Activated CD4-positive, alpha-beta memory T cell treated with anti-CD3 and anti-CD28 coated beads for 36 hours (primary cell): ENCODE measurements at places on chromosomes 6 and 20. TPM values are rescaled to one million over a fixed set of nuclear protein-coding genes. Genes with fewer than 3 reads are reported as not detected.

Gene LTB
- total RNA-seq = 161 TPM

Gene C6orf15
- total RNA-seq = not detected

Gene STX11
- 16.6 TPM for total RNA-seq

Gene SRC
- 6.1 TPM for total RNA-seq

Gene MAP3K5
- 13.8 TPM for total RNA-seq

- no peaks in the 10 kb centered on the region for H3K36me3 ChIP-seq
- H3K4me3 ChIP-seq = peak overlapping the region; percentile 80
- H3K4me1 ChIP-seq = peaks cover 35% of the 10 kb centered on the region
- H3K27ac ChIP-seq = peak overlapping the region; percentile 66
Observed at GRCh38 chr20:17504898-17505635, 26.1 kb downstream of the BFSP1 start.

GRCh38 chr20:20217621-20218020 lies 150.3 kb upstream of the INSM1 start:
- DNase-seq = no peak
- H3K36me3 ChIP-seq = no peaks in the 10 kb centered on the region
- H3K27me3 ChIP-seq = peaks cover 20% of the 10 kb centered on the region

GRCh38 chr6:117837261-117837660 lies 69.8 kb upstream of the SLC35F1 start:
- no peaks in the 10 kb centered on the region for H3K4me1 ChIP-seq
- no peaks in the 10 kb centered on the region for H3K27me3 ChIP-seq
- H3K4me3 ChIP-seq = no peak overlapping the region

DNA sequence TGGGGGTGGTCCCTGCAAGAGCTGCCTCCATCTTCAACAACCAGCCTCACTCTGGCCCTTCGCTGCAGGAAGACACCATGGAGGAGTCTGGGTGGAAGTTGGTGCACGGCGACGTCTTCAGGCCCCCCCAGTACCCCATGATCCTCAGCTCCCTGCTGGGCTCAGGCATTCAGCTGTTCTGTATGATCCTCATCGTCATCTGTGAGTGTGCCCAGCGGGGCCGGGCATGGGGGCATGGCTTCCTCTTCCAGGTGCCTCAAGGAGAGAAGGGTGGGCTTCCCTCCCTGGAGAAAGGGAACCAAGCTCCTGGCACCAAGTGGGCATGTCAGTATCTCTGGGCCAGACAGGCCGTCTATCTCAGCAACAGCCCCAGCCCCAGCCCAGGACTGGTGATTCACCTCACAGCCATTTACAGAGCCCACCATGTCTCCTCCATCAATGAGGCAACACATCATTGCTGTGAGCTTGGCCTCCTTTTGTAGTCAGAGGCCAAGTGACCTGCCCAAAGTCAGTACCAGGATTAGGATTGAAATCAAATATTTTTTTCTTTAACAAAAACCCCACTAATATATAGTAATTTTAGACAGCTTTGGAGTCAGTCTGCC lies 40.2 kb downstream of the TM9SF4 start:
- H3K27me3 ChIP-seq = no peaks in the 10 kb centered on the region
- H3K4me1 ChIP-seq = no peaks in the 10 kb centered on the region
- DNase-seq = no peak

GRCh38 chr20:49700411-49701185 lies 13.1 kb downstream of the B4GALT5 start:
- H3K27me3 ChIP-seq = no peaks in the 10 kb centered on the region
- DNase-seq = no peak
- H3K4me3 ChIP-seq = no peak overlapping the region
- peaks cover 69% of the 10 kb centered on the region for H3K4me1 ChIP-seq
- peak overlapping the region; percentile 44 for H3K27ac ChIP-seq

GRCh38 chr6:13550656-13551055 lies 23.7 kb upstream of the SIRT5 start:
- H3K27me3 ChIP-seq = no peaks in the 10 kb centered on the region
- H3K27ac ChIP-seq = no peak overlapping the region
- no peak overlapping the region for H3K4me3 ChIP-seq
- no peak for DNase-seq

- H3K36me3 ChIP-seq = no peaks in the 10 kb centered on the region
- H3K4me1 ChIP-seq = peaks cover 5% of the 10 kb centered on the region
- H3K4me3 ChIP-seq = peak overlapping the region; percentile 51
- H3K27me3 ChIP-seq = peaks cover 38% of the 10 kb centered on the region
Observed at GRCh38 chr6:28606424-28607391, 81.0 kb downstream of the GPX5 start.

DNA sequence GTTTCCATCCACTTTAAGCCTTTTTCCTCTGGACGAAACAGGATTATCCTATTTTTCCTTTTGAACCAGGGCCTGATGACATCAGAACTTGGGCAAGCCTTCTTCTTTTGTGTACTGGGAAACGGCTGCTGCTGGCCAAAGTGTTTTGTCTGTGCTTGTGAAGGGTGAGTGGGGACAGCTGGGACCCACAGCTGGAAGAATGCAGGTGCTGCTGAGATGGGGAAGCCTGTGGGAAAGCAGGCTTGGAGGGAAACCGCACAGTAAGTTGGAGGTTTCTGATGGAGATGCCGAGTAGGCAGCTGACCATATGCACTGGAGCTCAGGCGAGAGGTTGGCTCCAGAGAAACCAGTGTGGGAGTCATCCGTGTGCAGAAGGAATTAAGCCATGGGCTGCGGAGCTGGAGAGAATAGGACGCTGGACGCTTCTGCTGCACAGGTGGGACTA lies 8.5 kb upstream of the PSMG4 start:
- H3K27ac ChIP-seq = no peak overlapping the region
- H3K36me3 ChIP-seq = no peaks in the 10 kb centered on the region
- no peak overlapping the region for H3K4me3 ChIP-seq
- H3K4me1 ChIP-seq = peaks cover 4% of the 10 kb centered on the region

- no peaks in the 10 kb centered on the region for H3K27me3 ChIP-seq
- H3K4me1 ChIP-seq = no peaks in the 10 kb centered on the region
- no peak overlapping the region for H3K27ac ChIP-seq
- H3K4me3 ChIP-seq = no peak overlapping the region
- no peaks in the 10 kb centered on the region for H3K36me3 ChIP-seq
Observed at GRCh38 chr6:33987531-33988021, 158.3 kb downstream of the GRM4 start.

DNA sequence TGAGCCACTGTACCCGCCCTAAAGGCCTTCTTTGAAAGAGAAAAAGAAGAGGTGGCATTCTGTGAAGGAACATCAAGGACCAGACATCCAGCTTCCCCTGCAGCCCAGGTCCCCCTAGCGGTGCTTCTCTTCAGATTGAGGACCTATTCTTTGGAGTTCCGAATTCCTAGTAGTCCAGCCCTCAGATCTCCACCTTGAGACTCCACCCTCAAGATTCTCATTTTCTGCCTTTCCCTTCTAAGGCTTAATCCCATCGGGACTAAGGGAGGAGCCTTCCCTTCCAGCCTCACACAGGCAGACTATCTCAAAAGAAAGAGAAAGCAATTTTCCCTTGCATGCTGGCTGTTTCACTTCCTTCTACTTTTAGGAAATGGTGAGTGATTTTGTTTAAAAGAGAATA lies 32.5 kb downstream of the MUC22 start:
- peaks cover 4% of the 10 kb centered on the region for H3K4me1 ChIP-seq
- no peak overlapping the region for H3K27ac ChIP-seq
- peak; percentile 34 for DNase-seq
- no peak overlapping the region for H3K4me3 ChIP-seq

DNA sequence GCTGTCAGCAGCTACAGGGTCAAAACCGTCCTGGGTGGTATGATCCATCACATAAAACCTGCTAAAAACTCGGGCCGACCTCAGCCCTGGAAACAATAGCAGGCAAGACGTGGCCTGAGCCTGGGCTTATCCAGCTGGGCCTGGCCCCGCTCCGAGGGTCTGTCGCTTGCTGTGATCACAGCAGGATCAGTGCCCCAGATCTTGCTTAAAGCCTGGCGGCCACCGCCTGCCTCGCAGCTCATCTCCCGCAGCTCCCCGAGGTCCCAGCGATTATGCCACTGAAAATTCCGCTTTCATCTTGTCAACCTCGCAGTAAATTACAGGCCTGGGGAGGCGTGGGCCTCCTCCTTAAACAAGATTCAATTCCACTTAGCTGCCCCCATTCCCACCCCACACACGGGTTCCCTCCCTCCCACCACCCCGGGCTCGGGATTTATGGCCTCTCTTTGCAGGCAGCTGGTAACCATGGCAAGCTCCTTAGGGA lies 40.1 kb downstream of the CDH22 start:
- H3K4me3 ChIP-seq = no peak overlapping the region
- H3K27me3 ChIP-seq = peaks cover 29% of the 10 kb centered on the region
- no peak overlapping the region for H3K27ac ChIP-seq
- H3K4me1 ChIP-seq = no peaks in the 10 kb centered on the region
- no peak for DNase-seq
- no peaks in the 10 kb centered on the region for H3K36me3 ChIP-seq
